ENCODE measurements at places on chromosomes 2 and 18.

DNA sequence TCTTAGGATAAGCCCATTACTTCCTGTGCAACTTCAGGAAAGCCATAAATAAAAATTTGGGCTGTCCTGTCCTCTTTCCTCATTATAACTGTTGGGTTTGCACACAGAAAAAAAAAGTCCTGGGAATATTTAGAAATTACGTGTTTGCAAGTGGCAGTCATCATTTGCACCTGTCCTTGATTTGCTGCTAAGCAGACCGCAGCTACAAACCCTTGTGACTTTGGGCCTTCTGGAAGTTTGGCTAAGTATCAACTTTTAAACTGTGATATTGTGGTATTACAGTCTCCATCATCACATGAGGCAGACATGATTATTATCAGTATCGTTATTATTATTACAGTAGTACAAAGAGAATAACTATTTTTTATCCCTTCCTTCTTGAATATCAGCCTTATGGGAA, 260.7 kb upstream of the SESTD1 start:
- no peak for DNase-seq

GRCh38 chr2:195574312-195574711, 82.7 kb upstream of the SLC39A10 start:
- DNase-seq = no peak

DNA sequence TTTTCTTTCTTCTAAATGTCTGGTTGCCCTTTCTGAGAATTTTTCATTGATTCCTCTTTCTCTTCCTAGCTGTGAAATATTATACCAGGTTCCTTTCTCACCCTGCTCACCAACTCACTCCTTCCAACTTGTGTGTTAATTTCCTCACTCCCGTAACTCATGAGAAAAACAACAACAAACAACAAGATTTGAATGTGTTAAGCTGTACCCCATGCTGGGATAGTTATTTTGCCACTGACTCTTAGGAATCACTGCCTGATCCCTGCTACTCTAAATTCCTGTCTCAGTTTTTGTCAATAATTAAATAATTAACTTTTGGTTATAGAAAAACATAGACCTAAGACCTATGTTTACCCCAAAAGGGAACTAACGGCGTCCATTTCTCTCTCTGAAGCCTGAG, 242.7 kb downstream of the DPP10 start:
- no peak for DNase-seq

DNA sequence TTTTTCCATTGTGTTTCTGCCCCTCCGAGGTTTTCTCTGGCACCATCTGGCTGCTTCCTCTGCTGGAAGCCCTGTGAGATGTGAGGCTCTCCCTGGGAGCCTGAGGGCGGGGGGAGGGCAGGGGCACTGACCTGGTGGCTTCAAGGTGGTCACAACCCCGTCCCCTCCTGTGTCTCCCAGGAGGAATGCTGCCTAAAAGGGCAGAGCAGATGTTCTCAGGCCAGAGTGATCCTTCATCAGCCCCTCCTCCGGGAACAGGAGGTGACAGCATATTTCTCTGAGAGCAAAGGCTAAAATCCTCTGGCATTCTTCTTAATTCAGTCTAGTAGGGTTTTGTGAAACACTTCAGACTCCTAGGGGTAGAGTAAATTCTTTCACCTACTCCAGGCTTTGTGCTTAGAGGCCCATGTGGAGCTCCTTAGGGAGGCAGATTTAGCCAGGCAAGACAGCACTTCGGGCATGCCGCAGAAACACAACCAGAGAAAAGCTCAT, 18.3 kb upstream of the GREB1 start:
- no peak for DNase-seq

DNA sequence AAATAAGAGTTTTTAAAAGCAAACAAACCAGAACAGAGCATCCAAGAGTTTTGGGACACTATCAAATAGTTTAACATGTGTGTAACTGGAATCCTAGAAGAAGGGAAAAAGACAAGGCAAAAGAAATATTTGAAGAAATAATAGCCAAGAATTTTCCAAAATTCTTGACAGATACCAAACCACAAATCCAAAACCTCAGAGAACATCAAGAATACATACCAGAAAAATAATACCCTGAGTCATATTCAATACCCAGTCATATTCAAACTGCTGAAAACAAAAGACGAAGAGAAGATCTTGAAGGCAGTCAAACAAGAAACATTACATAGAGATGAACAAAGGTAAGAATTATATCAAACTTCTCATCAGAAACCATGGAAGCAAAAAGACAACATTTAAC, 22.9 kb downstream of the INO80C start:
- no peak for DNase-seq

DNA sequence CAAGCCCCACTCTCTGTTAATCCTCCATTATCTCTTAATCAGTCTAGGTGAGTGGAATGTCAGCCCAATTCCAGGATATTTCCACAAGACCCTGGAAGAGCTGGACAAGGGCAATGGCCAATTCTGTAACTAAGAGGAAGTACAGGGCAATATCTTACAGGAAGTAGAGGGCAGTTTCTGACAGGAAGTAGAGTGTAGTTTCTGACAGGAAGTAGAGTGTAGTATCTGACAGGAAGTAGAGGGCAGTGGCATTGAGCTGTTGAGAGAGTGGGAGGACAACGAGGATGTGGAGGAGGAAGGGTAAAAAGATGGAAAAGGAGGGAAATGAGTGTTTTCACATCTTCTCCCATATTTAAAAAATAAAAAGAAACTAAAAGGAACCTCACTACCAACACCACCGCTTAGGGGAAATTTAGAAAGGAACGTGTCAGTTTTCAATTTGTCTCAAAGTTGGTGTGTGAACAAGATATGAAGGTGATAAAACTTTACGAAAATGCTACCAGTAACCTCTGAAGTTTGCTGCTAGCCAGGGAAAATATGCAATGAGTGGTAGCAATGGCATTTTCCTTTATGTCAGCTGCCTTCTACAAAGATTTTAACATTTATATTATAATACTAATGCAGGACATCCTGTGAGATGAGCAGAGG, 430.9 kb upstream of the HNRNPA3 start:
- no peak for DNase-seq

GRCh38 chr18:58139459-58140386, 95.7 kb downstream of the NEDD4L start:
- no peak for DNase-seq

Data from amygdala (tissue), 56 donors.